ENCODE measurements at places on chromosomes 16 and 17.
A peak's percentile ranks its signal among the peaks of the same experiment; 100 is the strongest.

DNA sequence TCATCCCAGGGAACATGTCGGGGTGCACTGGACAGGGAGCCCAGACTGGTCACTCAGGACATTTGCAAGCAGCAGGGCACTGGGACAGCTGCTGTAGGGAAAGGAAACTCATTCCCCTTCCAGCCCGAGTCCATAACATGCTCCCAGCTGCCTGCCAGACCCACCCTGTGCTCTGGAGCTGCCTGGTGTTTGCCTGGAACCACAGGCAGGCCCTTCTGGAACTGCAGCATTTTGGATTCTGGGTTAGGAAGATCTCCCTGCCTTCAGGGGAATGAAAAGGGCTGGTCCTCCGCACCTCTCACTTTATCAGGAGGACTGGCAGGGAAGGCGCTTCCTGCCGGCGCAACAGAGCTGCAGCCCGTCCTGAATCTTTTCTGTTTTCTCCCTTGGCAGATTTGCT lies 41.2 kb downstream of the MEAK7 start:
- no peak for DNase-seq

DNA sequence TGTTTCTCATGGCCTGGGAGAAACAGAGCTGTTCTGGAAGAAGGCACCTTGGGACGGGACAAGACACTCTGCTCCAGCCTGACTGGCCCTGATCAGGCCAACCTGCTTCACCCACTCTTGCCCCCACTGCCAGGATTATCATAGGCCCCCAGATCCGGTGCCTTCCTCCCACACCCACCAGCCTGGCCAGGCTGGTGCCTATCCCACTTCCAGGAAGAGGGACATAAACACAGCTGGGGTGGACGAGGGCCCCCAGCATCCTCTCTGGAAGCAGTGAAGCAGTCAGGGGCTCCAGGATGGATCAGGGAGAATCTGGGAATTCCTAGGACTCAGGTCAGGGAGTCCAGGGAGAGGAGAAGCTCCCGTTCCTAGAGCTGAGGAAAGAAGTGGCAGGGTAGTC lies 16.9 kb upstream of the ITGA3 start:
- DNase-seq, result no peak

- no peak for DNase-seq
Observed at GRCh38 chr16:11797957-11798299, 870 bp upstream of the ZC3H7A start.

DNA sequence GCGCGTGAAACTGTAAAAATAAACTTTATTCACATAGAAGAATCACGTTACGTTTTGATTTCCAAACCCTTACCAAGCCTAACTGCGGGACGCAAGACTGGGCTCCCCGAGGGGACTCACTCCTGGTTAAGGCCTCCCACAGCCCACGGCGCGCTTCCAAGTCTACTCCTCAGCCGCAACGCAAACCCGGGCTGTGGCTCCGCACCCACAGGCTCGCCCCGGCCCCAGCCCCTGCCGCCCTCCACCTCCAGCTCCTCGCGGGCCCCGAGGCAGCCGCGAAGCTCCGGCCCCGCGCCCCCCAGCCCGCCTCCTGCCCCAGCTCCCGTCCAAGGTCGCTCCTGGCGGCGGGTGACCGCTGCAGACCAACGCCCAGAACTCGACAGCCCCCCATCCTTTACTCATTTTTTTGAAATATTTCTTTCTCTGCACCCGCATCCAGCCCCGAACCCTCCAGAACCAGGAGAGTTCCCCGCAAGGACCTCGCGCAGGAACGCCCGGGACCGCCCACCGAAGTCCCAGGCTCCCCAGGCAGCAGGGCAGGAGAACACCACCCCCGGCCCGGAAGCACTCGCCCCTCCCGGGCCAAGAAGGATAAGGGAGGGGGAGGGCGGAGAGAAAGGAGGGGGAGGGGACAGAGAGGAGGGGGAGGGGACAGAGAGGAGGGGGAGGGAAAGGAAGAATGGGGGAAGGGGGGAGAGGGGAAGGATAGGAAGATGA lies 912 bp downstream of the USP22 start:
- DNase-seq, result peak; percentile 87

DNA sequence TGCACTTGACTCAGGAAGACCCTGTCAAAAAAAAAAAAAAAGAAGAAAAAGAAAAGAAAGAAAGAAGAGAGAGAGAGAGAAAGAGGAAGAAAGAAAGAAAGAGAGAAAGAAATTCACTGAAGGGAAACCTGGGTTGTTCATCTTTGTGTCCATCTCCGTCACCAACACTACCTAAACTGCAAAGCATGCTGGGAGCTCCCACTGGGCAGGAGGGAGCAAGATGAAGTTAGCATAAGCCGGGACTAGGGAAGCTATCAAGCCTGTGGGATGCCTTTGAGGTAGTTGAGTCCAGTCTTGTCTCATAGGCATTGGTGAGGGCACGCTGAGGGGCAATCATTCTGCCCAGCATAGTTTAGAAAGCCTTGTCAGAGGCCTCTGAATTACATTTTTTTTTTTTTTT lies 7.6 kb upstream of the CBFB start:
- no peak for DNase-seq

- DNase-seq, result no peak
Observed at GRCh38 chr17:565521-565920, 149.1 kb downstream of the VPS53 start.
